ENCODE measurements at places on chromosomes 2 and 18.

GRCh38 chr2:159124931-159125467, 156.6 kb downstream of the TANC1 start:
- DNase-seq = no peak

DNA sequence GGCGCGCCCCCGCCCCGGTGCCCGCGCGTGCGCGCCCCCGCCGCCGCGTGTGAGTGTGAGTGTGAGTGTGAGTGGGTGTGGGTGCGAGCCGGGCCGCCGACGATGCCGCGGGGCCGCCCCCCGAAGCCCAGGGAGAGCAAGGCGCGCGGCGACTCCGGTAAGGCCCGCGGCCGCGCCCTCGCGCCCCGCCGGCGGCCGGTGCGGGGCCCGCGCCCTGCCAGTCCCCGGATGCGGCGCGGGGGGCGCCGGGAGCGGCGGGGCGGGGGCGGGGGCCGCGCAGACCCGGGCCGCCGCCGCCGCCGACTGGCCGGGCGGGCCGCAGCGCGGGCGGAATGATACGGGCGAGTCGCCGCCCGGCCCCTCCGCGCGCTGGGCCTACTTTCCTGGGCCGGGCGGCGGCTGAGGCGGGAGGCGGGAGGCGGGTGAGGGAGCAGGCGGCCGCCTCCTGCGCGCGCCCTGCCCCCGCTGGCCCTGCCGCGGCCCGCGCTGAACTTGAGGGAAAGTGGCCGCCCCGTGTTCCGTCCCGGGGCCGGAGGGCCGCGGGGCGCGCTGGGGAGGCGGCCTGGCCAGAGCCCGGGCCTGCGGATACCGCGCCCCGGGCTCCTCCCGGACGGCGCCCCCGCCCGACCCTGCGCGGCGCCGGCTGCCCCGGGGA, at the start of gene ZNF236:
TSS of gene ZNF236 (plus strand) at position 52 of the 655 bp plus-strand sequence. CDS start at position 103, 51 bp downstream.
- peak; percentile 88 for DNase-seq

GRCh38 chr2:217477583-217477982, 525.2 kb downstream of the TNS1 start:
- no peak for DNase-seq

DNA sequence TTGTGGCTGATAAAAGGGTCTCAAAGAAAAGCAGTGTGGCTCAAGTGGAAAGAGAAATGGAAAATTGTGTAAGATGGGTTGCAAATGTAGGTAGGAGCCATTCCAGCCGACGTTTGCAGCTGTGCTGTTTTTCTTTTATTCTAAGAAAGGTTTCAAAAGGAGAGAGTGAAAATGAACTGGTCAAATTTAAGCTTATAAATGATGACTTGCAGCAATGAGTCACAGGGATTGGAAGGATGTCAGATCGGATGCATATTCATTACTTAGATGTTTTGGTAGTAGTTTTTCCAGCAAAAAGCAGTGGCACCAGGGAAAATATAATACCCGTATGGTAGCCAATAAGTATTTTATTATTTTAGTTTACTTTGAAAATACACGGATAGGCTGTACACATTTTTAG, 79.1 kb downstream of the LRRTM4 start:
- DNase-seq = no peak

- DNase-seq = no peak
These were observed 68.6 kb upstream of the YWHAQ start for GRCh38 chr2:9699139-9700108.

DNA sequence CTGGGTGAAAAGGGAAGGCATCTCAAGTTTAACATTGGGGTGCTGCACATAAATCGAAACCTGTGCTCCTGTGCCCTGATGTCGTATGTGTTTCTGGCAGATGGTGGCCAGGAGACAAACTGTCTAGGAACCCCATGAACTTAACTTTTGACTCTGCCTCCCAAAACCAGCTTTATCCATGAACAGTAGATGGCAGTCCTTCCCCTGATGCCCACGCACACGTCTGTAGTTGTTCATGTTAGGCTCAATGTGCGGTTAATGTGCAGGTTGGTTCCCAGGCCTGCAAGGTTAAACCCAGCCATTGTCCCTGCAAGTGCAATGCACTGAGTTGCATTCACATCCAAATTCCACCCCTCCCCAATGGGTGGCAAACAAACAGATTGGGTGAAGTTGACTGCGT, 44.1 kb upstream of the SIX3 start:
- DNase-seq = no peak

DNA sequence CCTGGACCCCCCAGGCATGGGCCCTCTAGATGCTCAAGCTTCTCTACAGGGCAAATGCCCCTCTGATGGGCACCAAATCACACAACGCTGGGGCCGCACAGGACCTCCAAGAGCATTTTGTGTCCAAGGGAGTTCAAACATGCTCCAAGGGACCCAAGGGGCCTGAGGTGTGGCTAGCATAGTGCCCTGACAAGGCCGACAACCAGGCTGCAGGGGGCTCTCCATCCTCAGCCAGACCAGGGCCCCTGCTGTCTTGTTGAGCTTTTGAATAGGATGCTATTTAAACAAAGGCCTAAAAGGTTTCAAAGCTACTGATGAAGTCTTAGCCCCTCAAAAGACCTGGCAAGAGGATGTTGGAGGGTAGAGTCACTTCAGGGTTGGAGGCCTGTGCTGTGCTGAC, 33.1 kb downstream of the EN1 start:
- no peak for DNase-seq

Measured in psoas muscle (tissue), 8 donors.